ENCODE measurements at places on chromosomes 13 and 19.

DNA sequence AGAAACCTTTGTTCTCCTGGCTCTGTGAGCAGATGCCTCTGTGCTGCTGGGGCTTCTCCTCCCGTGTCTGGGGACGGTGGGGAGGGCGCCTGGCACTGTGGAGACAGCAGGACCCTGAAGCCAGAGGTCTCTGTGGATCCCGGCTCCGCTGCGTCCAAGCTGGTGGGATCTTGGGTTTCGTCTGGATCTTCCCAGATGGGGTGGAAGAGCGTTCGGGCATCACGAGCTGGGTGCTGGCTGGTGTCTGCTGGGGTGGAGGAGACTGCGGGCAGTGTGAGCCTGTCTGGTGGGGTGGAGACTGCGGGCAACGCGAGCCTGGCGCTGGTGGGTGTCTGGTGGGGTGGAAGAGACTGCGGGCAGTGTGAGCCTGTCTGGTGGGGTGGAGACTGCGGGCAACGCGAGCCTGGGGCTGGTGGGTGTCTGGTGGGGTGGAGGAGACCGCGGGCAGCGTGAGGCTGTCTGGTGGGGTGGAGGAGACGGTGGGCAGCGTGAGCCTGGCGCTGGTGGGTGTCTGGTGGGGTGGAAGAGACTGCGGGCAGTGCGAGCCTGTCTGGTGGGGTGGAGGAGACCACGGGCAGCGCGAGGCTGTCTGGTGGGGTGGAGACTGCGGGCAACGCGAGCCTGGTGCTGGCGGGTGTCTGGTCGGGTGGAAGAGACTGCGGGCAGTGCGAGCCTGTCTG lies 5.6 kb downstream of the TEX29 start:
- no peak for DNase-seq

DNA sequence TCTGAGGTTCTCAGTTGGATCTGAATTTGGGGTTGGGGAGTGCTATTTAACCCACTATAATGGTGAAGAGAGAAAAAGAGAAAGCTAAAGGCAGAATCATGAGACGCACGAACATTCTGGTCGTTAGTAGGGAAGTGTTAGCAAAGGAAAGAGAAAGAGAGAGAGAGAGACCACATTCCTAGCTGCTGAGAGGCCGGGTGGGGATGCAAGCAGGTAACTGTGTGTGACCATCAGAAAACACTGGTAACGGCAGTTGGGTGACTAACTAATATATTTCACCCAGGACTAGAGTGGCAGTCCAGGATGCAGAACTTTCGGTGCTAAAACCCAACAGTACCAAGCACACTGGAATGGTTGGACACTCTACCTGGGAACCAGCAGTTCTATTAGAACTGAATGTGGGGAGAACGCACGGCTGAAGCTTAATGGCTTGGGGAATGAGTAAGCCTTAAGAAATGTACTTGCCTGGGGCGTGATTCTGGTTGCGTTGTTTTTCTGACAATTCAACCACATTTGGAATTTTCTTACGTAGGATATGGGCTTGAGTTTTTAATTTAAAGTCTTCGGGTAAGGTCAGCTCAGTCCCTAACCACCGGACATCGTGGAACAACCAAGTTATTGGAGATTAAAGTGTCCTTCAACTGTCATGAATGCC lies 130.2 kb downstream of the DNAJC15 start:
- DNase-seq = no peak

DNA sequence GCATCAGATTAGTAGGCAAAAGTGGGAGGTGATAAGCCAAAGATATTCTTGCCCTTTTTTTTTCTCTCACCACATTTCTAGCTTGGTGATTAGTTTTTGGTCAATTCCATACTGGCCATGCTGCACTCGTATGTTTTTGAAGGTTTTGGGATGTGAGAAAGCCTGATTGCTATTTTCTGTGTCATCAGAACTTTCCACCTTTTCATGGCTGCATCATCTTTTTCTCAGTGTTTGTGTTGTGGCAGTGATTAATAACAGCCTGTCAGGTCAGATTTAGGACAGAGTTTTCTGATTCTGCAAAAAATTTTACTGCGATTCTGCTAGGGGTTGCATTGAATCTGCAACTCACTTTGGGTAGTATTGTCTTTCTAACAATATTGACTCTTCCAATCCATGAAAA lies 32.9 kb downstream of the PSG1 start:
- no peak for DNase-seq

- DNase-seq = no peak
These were observed 7.7 kb downstream of the KDM4B start for GRCh38 chr19:4976401-4977298.

DNA sequence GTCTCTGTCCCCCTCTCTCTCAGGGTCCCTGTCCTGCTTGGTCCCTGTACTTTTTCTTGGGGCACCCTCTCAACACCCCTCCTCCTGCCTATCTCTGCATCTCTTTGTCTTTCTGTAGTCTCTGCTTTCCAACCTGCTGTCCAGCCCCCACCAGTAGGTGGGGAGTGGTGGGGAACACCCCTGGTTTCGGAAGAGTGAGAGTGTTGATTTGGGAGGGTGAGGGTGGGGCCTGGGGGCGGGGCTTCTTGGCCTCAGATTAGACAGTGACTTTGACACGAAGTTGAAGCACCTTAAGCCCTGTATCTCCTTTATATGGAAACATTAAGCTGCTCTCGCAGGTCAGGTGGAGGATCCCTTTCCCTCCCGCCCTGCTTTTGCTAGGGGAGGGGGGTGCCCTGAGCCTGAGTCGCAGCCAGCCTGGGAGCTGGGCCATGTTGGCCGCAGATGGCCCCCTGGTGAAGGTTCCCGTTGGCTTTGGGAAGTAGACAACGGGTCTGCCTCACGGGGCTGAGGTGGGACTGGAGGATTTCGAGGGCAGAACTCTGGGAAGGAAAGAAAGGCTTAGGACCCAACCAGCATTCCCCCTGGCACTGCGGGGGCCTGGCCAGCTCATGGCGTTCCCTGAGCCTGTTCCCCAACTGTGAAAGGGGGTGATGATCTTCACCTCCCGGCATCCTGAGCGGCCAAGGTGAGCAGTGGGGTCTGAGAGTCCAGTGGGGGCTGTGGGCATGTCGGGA lies at the start of gene KCNJ14:
Gene KCNJ14 (plus strand): TSS at position 404 of the 737 bp plus-strand sequence. CDS start 6,151 bp downstream, outside the sequence.
- no peak for DNase-seq

GRCh38 chr13:97367016-97367822 lies 66.8 kb upstream of the RAP2A start:
- DNase-seq = no peak

- no peak for DNase-seq
These were observed 15.1 kb downstream of the NFKBID start for GRCh38 chr19:35885225-35885738.

- DNase-seq = no peak
These were observed 727 bp downstream of the CD37 start for GRCh38 chr19:49335784-49336481.

DNA sequence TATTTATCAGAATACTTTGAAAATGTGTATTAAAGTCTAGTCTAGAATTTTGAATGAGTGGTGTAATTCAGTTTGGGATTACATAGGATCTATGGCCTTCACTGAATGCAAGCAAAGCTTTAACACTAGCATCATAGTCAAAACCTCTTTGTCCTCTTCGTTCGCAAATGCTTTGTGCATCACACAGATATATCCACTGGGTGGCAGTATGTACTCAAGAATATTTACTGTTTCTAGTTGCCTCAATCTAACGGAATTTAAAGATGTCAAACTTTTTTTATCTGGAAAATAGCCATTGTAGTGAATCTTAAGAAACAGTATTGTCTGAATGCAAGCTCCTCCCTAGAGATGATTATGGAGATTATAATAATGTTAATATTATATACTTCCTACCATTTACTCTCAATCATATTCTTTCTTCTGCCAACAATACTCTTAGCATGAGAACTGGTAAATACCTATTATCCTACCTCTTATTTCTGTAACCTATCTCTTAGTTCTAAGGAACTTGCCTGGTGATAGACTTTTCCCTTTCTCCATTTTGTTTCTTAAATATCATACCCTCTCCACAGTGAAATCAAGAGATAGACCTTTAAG lies 25.8 kb downstream of the LACC1 start:
- peak; percentile 36 for DNase-seq

- DNase-seq = no peak
These were observed 502.8 kb downstream of the KLF12 start for GRCh38 chr13:73631411-73631810.

GRCh38 chr13:47790755-47791154 lies 210.3 kb downstream of the SUCLA2 start:
- DNase-seq = no peak

GRCh38 chr19:32294871-32295438 lies 50.5 kb upstream of the ZNF507 start:
- DNase-seq = no peak

- DNase-seq = no peak
These were observed 15.2 kb upstream of the CHST8 start for GRCh38 chr19:33606556-33606955.

DNA sequence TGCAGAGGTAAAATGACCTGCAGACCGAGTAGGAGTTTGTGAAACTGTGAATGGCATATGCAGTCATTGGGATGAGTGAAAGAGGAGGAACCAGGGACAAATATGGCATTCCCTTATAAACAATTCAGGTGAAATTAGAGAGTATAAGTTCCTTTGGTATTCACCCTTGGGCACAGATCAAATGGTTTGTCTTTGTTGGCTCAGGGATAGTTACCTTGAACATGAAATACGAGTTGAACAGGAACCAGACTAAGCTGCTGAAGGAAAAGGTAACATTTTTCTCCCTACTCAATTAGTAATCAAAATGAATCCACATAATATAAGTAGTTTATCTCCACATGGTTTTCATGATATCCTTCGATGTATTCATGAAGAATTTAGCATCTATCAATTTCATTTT lies 50.5 kb downstream of the SLITRK1 start:
- DNase-seq = no peak

- DNase-seq = no peak
These were observed 561.2 kb upstream of the SLITRK1 start for GRCh38 chr13:84443463-84443862.

DNA sequence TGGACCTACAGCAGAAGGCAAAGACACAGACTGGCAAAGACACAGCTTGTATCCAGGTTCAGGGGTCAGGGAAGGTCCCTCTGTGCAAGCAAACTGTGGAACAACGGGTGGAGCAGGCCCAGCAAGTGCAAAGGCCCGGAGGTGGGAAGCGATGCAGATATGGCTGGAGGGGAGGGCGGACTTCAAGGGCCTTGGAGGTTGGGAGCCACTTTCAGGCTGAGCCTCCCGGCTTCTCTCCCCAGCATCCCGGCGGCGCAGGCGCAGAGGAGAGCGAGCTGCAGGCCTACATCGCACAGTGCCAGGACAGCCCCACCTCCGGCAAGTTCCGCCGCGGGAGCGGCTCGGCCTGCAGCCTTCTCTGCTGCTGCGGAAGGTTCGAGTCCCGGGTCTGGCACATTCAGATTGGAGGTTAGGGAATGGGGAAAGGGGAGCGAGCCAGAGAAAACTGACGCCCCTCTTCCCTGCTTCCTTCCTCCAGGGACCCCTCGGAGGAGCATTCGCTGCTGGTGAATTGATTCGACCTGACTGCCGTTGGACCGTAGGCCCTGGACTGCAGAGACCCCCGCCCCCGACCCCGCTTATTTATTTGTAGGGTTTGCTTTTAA lies 2.1 kb upstream of the PNPLA6 start:
- DNase-seq = no peak

DNA sequence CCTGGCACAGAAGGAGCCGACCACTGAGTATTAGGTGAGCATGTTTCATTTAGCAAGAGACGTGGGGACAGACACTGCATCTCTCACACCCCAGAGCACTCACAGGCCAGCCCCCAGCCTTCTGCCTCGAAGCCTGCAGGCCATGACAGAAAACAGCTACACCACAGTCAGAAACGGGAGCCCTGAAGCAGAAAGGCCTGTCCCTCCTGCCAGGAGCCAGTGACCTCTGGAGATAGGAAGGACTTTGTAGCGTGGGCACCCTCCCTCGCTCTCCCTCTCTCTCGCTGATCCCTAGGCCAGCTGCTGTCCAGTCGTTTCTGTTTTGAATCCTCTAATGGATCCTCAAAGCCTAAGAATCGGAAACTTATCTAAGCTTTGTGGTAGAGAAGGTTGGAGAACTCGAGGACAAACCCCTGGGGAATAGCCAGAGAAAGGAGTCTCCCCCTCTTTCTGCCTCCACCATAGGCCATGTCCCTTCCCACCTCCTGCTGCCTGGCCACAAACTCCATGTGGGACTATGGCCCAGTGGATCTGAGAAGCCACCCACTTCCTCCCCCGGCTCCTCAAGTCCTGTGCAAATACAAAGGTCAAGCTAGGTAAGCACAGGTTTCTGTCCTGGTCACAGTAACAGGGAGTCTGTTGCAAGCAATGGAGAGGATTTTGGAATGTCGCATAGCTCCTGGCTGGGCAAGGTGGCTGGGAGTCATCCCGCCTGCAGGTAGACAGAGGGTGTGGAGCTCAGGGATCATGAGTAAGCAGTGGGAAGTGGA lies 95.1 kb downstream of the NUFIP1 start:
- DNase-seq = no peak

DNA sequence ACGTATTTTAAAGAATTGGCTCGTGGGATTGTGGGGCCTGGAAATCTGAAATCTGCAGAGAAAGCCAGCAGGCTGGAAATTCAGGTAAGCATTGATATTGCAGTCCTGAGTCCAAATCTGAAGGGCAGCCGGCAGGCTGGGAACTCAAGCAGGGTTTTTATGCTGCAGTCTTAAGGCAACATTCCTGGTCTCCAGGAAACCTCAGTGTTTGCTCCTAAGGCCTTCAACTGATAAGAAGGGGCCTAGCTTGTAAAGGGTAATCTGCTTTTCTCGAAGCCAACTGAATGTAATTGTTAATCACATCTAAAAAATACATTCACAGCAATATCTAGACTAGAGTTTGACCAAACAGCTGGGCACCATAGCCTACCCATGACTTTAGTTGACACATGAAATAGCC lies 154.4 kb downstream of the EFNB2 start:
- no peak for DNase-seq

- DNase-seq = no peak
These were observed 16.7 kb upstream of the ITM2B start for GRCh38 chr13:48216204-48216711.

GRCh38 chr13:98480915-98481877 lies 95.7 kb downstream of the STK24 start:
- DNase-seq = no peak
